Pancreas (tissue), 10 donors: ENCODE measurements at places on chromosomes 11 and 22. TPM values are rescaled to one million over a fixed set of nuclear protein-coding genes. Genes with fewer than 3 reads are reported as not detected.

GRCh38 chr11:81967242-81967641, 766.4 kb downstream of the FAM181B start:
- no peaks in the 10 kb centered on the region for H3K4me1 ChIP-seq
- no peaks in the 10 kb centered on the region for H3K36me3 ChIP-seq

GRCh38 chr11:43833657-43834073, 47.0 kb upstream of the ALKBH3 start:
- H3K27ac ChIP-seq: no peak overlapping the region
- no peaks in the 10 kb centered on the region for H3K36me3 ChIP-seq
- H3K4me1 ChIP-seq: no peaks in the 10 kb centered on the region
- no peaks in the 10 kb centered on the region for H3K27me3 ChIP-seq

DNA sequence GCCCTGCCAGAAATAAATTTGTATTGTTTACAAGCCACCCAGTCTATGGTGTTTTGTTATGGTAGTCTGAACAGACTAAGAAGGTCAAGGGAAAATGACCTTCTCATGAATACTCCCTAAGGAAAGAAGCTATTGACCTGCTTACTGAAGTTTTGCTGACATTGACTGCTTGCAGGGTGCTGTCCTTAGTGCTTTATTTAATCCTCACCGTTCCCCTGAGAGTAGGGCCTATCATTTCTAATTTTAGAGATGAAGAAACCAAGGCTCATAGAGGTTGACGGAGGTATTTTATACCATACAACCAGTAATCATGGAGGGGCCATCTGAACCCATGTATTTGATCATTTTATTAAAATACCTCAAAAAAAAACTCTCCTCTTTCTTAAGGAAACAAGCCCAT, 66.7 kb upstream of the INCENP start:
- no peaks in the 10 kb centered on the region for H3K27me3 ChIP-seq
- no peak overlapping the region for H3K27ac ChIP-seq
- H3K4me3 ChIP-seq: no peak overlapping the region
- no peak for DNase-seq

GRCh38 chr22:32144496-32145274, 14.4 kb downstream of the C22orf42 start:
- H3K27ac ChIP-seq: no peak overlapping the region
- no peaks in the 10 kb centered on the region for H3K4me1 ChIP-seq
- no peaks in the 10 kb centered on the region for H3K27me3 ChIP-seq
- DNase-seq: no peak
- H3K4me3 ChIP-seq: no peak overlapping the region

OR4X1 gene
- not detected for total RNA-seq

HOATZ gene
- total RNA-seq: not detected

DNA sequence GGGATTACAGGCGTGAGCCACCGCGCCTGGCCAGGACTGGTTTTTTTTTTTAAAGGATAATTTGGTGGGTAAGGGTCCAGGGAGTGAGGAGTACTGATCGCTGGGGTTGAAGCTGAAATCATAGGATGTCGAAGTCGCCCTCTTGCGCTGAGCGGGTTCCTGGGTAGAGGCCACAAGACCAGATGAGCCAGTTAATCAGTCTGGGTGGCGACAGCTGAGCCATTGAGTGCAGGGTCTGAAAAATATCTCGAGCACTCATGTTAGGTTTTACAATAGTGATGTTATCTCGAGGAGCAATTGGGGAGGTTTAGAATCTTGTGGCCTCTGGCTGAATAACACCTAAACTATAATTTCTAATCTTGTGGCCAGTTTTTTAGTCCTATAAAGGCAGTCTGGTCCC, 7.8 kb downstream of the APOL5 start:
- H3K27ac ChIP-seq: no peak overlapping the region
- DNase-seq: no peak
- H3K4me1 ChIP-seq: no peaks in the 10 kb centered on the region
- H3K27me3 ChIP-seq: no peaks in the 10 kb centered on the region

OR52N5 gene
- total RNA-seq: not detected

GRCh38 chr22:42801252-42802080, 55.6 kb downstream of the ARFGAP3 start:
- H3K4me1 ChIP-seq: peaks cover 12% of the 10 kb centered on the region
- DNase-seq: no peak
- H3K4me3 ChIP-seq: no peak overlapping the region
- no peaks in the 10 kb centered on the region for H3K27me3 ChIP-seq

BBOX1 gene
- total RNA-seq: 0.76 TPM

PATE4 gene
- not detected for total RNA-seq

- no peaks in the 10 kb centered on the region for H3K27me3 ChIP-seq
- DNase-seq: no peak
- H3K36me3 ChIP-seq: no peaks in the 10 kb centered on the region
- H3K27ac ChIP-seq: no peak overlapping the region
Observed at GRCh38 chr11:100910808-100911207, 218.8 kb downstream of the PGR start.
